SK-MEL-5 (cell line): ENCODE measurements at places on chromosomes 2 and 18. TPM values are rescaled to one million over a fixed set of nuclear protein-coding genes. Genes with fewer than 3 reads are reported as not detected.

DNA sequence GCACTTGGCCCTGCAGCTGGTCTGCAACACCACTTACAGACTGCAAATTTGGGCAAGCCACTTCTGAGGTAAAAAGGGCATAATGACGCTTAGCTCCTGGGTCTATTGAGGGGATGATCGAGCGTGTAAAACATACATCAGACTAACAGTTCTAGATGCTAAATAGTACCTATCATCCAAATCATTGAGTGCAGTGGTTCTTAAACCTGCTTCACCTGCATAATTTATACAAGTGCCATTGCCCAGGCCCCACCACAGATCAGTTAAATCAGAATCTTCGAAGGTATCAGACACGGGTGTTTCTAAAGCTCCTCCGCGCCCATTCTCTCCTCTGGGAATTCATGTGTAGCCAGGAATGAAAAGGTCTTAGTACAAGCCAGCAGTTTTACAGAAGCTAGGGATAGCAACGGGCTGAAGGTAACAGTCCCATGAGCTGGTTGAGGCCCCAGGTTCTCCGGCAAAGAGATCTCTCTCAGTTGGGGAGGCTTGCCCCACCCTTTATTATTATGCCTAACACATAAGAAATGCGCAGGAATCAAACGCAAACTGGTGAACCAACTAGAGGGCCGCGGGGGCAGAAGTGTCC lies 737 bp upstream of the RNF181 start:
- DNase-seq: no peak

DNA sequence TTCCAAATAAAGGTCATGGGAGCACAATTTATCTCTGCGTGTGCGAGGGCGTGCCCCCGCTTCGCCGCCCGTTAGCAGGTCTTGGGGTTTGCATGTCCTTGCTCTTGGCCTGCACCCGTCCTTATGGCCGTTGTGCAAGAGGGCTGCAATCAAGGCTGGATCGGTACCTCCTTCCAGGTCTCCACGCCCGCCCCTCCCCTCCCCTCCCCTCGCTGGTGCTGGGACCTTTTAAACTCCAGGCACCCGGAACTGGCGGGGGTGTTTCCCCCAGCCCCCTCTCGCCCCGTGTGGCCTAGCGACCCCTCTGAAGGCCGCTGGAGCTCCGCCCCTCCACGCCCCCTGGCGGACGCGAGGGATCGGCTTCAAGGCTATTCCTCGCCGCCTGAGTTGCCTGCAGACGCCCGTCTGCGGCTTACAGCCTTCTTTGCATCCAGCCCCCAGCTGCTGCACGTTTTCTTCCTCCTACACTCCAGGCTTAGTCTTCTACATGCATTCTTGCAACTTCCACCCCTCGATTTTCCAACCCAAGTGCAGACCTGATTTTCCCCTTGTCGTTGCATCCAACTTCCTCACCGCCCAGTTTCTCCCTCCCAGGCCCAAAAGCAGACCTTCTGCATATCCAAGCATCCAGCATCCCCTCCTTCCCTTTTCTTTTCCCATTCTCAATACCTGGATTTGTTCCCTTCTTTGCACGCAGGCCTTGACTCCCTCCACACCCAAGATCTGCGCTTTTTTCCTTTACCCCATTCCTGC lies 577 bp downstream of the IDH1 start:
- DNase-seq: peak; percentile 83

DNA sequence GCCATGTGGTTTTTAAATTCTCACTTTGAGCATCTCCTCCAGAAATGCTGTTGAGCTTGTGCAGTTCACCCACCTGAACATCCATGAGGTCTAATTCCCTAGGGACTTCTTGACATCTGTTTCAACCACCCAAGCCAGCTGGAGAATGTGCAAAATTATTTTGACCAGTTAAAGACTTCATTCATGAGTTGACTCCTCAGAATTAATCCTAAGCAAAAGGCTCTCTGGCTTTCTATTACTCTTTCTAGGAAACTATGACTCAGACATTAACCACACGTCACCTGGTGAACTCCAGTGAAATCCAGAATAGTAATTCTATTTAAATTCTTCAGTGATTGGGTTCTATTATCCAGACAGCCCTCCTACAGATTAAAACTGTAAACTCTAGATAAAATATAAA lies 247.5 kb downstream of the NBAS start:
- DNase-seq: no peak

Gene ALPP
- total RNA-seq: not detected in 2 replicates

Gene REG3G
- total RNA-seq: 0.19 TPM in 1 of 2 replicates, not detected in the other
